ENCODE measurements at places on chromosomes 1 and 21. TPM values are rescaled to one million over a fixed set of nuclear protein-coding genes. Genes with fewer than 3 reads are reported as not detected.

PBX1 gene
- total RNA-seq: 2.0 TPM

ADAM30 gene
- not detected for total RNA-seq

TTLL10 gene
- total RNA-seq: not detected

CFHR3 gene
- total RNA-seq: not detected

GOLT1A gene
- 0.49 TPM for total RNA-seq

HNRNPU gene
- total RNA-seq: 361 TPM

SPATA21 gene
- not detected for total RNA-seq
